ENCODE measurements at places on chromosomes 4 and X.

DNA sequence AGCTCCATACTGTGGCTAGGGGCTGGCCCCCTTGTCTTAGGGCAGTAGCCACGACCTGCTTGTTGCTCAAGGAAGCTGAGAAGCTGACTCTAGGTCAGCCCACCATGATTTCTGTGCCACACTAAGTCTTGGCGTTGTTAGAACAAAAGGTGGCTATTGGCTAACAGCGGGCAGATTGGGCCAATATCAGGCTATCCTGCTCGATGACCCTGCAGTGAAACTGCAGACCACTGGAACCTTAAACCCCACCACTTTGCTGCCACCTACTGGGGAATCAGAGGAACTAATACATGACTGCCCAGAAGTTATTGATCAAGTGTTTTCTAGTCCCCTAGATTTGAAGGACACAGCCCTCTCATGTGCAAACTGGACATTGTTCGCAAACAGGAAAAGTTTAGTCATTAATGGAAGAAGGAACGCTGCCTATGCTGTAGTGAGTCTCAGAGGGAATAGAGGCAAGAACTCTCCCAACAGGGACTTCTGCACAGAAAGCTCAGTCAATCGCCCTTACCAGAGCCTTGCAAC is 17.0 kb upstream of the PAPSS1 start:
- DNase-seq, result no peak

DNA sequence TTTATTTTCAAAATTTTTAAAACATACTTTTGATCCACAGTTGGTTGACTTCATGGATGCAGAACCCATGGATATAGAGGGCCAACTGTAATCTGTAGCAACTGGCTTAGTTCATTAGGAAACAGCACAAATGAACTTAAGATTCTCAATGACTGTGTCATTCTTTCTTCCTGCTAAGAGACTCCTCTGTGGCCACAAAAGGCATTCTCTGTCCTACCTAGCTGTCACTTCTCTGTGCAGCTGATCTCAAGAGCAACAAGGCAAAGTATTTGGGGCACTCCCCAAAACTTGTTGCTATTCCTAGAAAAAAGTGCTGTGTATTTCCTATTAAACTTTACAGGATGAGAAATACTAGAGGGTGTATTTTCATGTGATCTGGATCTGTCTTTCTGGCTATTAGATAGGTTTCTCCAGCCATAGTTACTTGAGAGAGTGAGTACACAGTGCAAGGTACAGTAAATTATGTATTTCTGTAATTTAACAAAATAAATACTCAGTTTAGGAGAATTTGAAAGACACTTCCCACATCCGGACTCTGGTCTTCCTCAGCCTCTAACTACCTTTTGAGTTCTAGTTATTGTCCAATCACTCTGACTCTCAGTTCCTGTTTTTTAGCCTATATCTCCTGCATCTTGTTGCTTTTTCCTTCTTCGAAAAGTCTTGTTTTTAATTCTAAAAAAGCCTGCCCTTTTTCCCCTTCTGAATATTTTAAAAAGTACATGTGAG is 21.8 kb downstream of the TLR2 start:
- DNase-seq, result no peak

DNA sequence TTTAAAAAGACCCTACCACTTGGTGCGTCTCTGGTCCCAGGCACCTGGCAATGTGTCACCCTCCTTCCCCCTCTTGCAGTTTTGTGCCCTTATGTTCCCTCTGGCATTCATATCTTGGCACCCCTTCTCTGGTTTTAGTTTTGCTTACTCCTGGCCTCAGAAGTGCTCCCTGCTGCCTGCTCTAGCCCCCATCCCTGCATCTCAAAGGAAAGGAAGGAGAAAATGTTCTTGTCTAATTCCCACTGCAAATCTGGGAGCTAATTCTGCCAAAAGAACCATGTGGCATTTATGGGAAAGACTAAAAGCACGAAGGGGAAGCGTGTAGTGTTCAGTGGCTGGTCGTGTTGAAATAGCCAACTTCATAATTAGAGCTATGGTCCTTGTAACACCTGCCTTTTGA is 340.1 kb upstream of the RPS6KA3 start:
- no peak for DNase-seq

DNA sequence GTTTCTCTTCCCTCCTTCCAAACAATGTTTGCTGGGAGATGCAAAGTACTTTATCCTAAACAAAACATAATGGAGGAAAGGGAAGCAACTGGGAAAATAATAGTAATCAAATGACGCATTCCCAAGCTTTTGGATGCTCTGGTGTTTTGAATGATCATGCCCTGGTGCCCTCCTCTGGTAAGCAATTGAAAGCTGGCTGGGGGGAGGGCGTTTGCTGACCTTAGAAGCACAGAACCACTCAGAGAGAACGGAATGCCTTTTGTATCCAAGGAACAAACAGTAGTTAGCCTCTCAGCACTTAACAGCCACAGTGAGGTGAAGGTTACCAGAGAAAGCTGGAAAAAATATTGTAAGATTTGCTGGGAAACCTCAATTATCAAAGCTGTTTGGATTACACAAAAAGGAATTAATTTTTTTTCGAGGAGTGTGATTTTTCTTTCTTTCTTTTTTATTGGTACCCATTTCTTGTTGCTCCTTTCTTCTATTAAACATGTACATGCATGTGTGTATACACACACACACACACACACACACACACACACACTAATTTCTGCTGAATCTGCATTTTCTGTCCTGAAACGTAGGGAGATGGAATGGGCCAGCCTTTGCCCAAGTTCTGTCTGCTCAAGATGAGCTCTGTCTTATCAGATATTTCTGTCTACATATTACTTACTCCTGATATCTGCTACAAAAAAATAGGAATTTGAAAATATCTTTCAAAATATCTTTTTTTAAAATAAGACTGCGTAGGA is 155.8 kb upstream of the IGFBP7 start:
- DNase-seq, result no peak

GRCh38 chr4:8146157-8146556 is 12.5 kb downstream of the ABLIM2 start:
- no peak for DNase-seq

Measured in HS-5 (cell line).